ENCODE measurements at places on chromosomes 4 and X. TPM values are rescaled to one million over a fixed set of nuclear protein-coding genes. Genes with fewer than 3 reads are reported as not detected.

Gene MTNR1A
- 0.35 TPM for total RNA-seq

Gene ALAS2
- total RNA-seq = not detected

Gene HELT
- not detected for total RNA-seq

Gene ADH1B
- not detected for total RNA-seq

Gene DCAF4L1
- 0.13 TPM for total RNA-seq

Gene C1QTNF7
- not detected for total RNA-seq

Gene SSX4
- not detected for total RNA-seq

Gene CITED1
- total RNA-seq = 1.5 TPM

Gene CPLX1
- 0.44 TPM for total RNA-seq

Gene ZFP92
- 0.50 TPM for total RNA-seq

Data from A549 treated with GW870086 at 1 μM for 4 hours (cell line).